ENCODE measurements at places on chromosomes 6 and 20.

DNA sequence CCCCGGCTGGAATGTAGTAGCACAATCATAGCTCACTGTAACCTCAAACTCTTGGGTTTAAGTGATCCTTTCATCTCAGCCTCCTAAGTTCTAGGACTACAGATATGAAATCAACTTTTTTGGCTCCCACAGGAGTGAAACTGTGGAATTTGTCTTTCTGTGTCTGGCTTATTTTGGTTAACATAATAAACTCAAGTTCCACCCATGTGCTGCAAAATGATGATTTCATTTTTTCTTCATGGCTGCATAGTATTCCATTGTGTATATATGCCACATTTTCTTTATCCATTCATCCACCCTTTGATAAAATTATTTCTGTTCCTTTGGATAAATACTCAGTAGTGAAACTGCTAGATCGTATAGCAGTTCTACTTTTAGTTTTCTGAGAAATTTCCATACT lies 29.9 kb downstream of the RNGTT start:
- DNase-seq, result no peak

DNA sequence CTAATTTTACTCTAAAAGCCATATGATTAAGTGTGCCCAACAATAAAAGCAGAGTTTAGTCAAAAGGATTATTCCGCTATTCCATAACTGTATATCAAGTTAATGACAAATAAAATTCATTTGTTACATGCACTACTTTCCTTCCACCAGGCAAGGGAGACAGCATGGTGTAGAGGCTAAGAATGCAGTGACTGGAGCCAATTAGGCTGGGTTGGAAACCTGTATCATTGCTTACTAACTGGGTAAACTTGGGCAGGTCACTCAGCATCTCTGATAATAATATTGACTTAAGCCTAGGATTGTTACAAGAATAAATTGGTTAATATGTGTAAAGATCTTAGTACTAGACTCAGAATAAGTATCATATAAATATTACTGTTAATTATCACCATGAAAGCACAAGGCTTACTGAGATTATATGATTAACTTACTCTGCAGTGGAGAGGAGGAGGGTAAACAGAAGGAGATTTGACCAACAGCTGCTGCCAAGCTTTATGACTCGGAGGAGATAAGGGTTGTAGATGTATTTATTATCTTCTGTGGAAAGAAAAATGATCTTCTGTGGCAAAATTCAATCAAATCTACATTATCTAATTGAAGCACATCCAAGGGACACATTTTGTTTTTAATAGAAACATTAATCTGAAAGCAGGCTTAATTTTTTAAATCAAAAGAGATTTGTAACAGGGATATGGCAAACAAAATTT lies 1459.9 kb downstream of the GRIK2 start:
- DNase-seq, result no peak

GRCh38 chr6:42257614-42258013 lies 40.0 kb upstream of the MRPS10 start:
- no peak for DNase-seq

DNA sequence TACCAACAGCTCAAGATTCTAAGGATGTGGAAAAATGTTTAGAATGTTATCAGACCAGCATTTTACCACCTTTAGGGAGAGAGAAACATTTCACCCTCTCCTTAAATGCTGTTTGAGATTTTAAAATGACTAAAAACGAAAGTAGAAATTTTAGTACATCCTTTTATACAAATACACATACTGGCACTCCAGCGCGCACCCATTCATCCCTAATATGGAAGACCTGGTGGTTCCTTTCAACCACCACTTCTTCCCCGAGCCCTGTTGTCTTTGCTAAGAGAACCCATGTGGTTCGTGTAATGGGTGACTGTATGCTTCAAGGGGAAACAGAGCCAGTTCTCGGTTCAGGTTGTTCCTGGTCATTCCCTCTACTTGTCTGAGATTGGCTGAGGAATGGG lies 21.3 kb downstream of the SPATA2 start:
- DNase-seq, result no peak

DNA sequence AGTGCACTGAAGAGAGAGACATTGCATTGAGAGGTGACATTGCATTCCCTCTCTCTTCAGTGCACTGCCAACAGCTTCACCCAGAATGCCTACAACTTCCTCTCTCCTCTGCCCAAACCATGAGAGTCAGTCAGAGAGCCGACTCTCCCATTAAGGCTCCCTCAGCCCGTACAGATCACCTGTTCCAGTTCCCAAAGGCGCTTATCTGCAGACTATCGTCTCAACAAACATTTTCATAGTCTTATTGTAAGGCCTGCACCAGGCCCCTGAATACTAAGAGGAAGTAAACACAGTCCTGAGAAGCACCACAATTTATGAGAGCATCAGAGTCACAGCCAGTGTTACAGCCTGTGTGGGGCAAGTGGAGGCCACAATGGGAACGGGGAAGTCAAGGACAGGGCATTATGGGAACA lies 53.7 kb downstream of the GFOD1 start:
- no peak for DNase-seq

GRCh38 chr6:26404546-26404945 lies 2.5 kb downstream of the BTN3A1 start:
- no peak for DNase-seq

GRCh38 chr20:41308290-41308711 lies 9.2 kb downstream of the ZHX3 start:
- no peak for DNase-seq

DNA sequence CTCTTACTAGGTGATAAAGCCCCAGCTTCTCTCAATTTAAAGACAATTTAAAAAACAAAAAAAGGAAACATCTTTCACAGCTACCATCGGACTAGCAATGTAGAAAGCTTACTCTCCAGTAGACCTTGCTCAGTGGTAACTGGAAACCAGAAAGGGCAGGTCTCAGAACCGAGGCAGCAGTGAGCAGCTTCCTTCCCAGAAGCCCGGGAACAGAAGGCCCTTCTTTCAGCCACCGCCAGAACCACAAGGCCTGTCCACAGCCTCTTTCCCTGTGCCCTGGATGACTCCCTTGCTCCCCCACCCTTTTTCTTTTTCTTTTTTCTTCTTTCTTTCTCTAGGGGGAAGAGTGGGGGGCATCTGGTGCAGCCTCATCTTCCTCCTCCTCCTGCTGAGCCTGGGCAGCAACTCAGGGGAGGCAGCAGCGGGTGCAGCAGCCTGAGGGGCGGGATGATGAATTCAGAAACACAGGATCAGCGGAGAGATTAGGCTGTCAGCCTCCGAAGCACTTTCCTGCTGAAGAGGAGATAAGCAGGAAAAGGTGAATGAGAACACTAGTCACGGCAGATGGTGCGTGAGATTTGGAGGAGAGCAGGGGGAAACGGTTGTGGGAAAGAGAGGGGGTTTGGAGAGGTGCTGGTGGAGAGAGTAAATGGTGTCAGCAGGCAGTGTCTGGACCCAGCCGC lies 158.5 kb downstream of the ID4 start:
- no peak for DNase-seq

- DNase-seq, result no peak
Observed at GRCh38 chr6:167706313-167707109, 120.2 kb upstream of the AFDN start.

- no peak for DNase-seq
Observed at GRCh38 chr6:132062626-132063025, 111.5 kb upstream of the CCN2 start.

GRCh38 chr6:168153553-168153952 lies 74.5 kb upstream of the FRMD1 start:
- no peak for DNase-seq

- DNase-seq, result no peak
Observed at GRCh38 chr6:42150254-42150653, 7.8 kb upstream of the C6orf132 start.

DNA sequence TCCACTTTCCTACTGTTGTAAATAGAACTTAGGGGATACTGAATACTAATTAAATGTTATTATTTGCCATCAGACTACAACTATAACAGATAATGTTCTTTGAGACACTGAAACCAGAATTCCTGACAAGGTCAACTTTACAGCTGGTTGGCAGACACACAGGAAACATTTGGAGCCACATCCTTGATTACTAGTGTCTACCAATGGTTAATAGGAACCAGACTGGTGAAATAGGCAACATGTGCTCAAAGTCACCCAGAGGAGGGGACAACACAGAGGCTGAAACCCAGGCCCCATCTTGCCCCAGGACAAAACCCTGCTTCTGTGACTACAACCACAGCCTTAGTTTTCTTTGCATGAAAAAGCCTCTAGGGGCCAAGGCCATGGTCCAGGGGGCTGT lies 47.8 kb upstream of the NT5E start:
- no peak for DNase-seq

- DNase-seq, result peak; percentile 84
Observed at GRCh38 chr6:112005013-112005371, 48.9 kb upstream of the CCN6 start.

- DNase-seq, result no peak
Observed at GRCh38 chr6:135229996-135230395, 48.9 kb downstream of the MYB start.

- no peak for DNase-seq
Observed at GRCh38 chr20:22918286-22918983, 116.7 kb upstream of the SSTR4 start.

DNA sequence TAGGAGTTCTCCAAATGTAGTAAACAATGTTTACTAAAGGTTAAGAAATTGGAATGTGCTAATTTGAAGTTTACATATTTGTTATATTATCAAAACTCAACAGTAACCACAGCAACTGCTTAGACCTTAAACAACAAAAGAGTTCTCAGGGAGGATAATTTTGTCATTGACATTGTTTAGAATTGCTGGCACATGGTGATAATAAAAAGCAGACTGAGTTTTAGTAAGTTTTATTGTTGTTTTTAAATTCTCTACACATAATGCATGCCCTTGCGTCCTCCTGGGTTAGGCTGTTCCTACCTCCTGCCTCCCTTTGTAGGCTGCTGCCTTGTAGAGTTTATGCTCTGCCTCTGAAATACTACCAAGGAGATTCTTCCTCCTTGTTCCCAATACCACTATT lies 28.7 kb downstream of the LAMA4 start:
- DNase-seq, result no peak

DNA sequence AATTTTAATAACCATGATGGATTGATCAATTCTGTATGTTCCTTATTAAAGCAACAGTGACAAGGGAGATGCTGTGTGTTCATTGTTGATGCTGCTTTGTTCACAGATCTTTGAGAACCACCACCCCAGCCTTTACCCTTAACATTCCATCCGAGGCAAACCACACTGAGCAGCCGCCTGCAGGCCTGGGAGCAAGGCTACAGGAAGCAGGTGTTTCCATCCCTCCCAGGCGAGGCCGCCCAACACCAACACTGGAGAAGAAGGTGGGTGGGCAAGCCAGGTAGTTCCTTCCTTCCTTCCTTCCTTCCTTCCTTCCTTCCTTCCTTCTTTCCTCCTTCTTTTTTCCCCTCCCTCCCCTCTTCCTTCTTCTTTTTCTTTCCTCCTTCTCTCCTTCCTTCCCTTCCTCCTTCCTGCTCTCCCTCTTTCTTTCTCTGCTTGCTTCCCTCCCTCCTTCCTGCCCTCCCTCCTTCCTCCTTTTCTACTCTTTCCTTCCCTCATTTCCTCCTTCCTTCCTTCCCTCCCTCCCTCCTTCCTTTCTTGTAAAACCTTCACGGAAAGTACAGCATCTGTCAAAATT lies 13.7 kb downstream of the TTLL2 start:
- no peak for DNase-seq

- no peak for DNase-seq
Observed at GRCh38 chr6:117666881-117667280, 8.4 kb upstream of the NUS1 start.

- DNase-seq, result no peak
Observed at GRCh38 chr6:108365478-108365877, 70.6 kb downstream of the AFG1L start.

GRCh38 chr6:38151580-38152500 lies 332.3 kb downstream of the ZFAND3 start:
- DNase-seq, result no peak

GRCh38 chr6:116066789-116067188 lies 6.1 kb upstream of the FRK start:
- no peak for DNase-seq

DNA sequence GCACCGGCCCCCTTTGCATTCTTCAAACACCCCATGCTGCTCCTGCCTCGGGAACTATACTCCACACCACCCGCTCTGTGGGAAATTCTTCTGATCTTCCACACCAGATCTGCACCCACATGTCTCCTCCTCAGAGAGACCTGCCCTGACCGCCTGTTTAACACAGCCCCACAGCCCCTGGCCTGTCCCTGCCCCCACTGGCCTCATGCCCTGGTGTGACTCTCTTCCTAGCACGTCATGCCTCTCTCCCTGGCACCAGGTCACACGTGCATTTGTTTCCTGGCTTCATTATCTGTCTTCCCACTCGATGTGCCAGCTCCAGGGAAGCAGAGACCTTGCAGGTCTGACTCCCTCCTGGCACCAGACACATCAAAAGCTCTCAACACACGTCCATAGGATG lies 79.6 kb downstream of the ANKRD60 start:
- no peak for DNase-seq

DNA sequence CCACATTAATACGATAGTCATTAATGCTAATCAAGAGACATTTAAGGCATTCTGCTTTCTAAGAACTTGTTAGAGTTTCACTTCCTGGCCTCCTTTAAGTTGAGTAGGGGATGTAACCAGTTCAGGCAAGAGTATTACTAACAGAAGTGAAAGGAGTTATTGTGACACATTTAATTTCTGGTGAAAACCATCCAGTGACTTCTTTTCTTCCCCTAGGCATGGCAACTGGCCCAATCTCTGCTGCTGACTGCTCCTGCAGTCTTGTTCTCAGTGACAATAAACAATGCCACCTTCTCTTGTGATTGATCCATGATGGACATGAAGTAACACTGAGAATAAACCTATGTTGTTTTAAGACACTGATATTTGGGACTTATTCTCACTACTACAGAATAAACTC lies 130.9 kb upstream of the DEFB112 start:
- no peak for DNase-seq

DNA sequence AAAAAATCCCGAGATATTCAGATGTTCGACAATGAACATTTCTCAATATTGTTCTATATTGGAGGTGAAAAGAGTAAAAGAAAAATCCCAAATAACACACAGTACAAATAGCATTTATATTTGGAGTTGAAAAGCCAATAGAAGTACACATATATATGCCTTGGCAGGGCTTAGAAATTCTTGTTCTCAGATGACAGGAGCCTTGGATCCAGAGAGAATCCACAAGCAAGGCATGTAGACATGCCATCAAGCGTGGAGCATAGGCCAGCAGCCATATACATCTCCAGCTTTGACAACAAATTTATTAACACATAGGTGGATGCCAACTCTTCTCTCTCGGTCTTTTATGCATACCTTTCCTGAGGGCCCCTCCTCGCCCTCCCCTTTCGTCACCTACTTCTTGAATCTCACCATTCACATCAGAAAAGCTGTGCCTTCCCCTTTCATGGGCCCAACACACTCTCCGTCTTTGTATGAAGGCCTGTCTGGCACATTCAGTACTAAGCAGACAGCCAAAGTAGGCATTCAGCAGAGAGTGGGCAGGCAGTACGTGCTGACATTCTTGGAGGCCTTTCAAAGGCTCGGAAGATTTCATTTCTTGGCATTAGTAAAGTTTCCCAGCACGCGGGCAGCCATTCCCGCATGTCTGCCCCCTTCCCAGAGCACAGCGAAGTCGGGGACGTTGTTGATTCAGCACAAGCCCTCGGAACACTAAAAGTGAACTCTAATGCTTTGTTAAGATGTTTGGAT lies 18.2 kb downstream of the NEDD9 start:
- DNase-seq, result no peak

- no peak for DNase-seq
Observed at GRCh38 chr20:35339007-35339406, 46.8 kb upstream of the FAM83C start.
